Activated CD4-positive, alpha-beta T cell treated with anti-CD3 and anti-CD28 coated beads, Interleukin-2, Interleukin-6, amounts not matched to agents 100 ng/mL and 50 ng/mL, durations not matched to agents 16 hours and 8 hours (primary cell): ENCODE measurements at places on chromosomes 13 and 19.

GRCh38 chr13:72221276-72221962 lies 354.4 kb upstream of the DACH1 start:
- peak; percentile 3 for DNase-seq

- no peak for DNase-seq
Measured at GRCh38 chr19:29963576-29963975, 21.5 kb downstream of the URI1 start.

DNA sequence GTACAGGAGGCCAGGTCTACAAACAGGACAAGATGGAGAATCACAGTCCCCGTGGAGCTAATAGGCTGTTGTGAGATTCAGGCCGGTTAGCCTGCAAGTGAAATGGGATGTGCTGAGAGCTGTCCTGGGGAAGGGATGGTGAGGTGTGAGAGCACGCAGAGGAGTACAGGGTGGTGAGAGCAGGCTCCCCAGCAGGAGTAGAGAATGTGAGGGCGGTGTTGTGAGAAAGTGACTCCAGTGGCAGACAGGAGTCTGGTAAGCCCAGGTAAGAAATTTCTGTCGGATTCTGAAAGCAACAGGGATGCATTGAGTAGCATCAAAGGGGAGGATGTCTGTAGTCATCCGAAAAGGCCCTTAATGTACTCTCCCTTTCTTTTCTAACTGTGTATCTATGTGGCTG lies 50.7 kb upstream of the GPR183 start:
- DNase-seq = no peak

DNA sequence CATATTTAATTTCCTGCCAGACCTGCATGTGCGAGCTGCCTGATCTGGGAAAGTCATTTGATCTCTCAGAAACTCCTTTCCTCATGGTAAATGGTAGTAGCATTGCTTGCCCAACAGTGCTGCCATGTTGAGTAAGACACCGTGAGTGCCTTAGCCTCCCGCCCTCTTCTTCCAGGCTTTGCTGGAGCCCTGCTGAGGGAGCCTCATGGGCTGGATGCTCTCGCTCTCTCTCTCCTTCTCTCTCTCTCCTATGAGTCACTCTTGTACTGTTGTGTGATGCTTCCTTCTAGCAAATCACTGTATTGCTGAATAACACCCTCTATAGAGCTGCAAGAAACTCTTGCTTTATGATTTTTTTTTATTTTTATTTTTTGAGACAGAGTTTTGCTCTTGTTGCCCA lies 365.5 kb downstream of the UQCRFS1 start:
- no peak for DNase-seq

DNA sequence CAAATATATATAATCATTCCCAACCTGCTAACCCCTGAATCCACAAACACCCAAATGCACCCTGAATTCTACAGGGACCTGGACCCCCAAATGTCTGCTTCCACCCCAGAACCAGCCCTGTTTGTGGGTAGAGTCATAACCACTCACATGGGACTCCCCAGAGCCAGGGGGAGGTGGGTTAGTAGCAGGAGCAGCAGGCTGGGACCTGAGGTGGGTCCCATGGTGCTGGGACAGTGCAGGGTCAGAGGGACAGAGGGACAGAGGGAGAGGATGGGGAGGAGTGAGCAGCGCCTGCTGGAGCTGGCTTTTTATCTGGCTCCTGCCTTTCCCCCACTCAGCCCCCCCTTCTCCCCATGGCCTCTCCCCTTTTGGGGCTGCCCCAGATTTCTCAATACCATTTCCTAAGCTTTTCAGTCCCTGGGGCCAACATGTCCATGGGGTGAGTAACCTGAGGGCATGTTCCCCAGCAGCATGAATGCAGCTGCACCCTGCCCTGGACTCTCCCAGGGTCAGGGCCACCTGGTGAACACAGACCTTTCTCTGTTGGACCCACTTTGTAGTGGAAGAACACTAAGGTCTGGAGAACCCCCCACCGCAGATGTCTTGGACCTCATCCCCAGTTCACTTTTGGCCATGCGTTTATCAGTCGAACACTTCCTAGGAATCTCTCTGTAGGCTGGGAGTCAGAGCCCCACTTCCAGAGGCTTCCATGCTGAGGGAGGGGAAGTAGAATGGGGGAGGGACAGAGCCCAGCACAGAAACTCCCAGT lies at the start of gene C3:
Gene C3, minus strand, starts transcription at position 282 of the 769 bp plus-strand sequence. Its CDS starts 61 bp downstream, at position 221.
- no peak for DNase-seq

GRCh38 chr13:48222358-48223301 lies 10.4 kb upstream of the ITM2B start:
- DNase-seq = peak; percentile 17

- no peak for DNase-seq
Measured at GRCh38 chr19:39171479-39172465, 25.0 kb upstream of the NCCRP1 start.
